Muscle of back (tissue), 13 donors: ENCODE measurements at places on chromosomes 11 and 22. TPM values are rescaled to one million over a fixed set of nuclear protein-coding genes. Genes with fewer than 3 reads are reported as not detected.

Gene SLC17A6
- not detected for polyA plus RNA-seq

Gene CASP1
- 19.2 TPM for polyA plus RNA-seq

Gene C11orf21
- 2.2 TPM for polyA plus RNA-seq

Gene CACNA1I
- polyA plus RNA-seq = 0.20 TPM

Gene DDI1
- polyA plus RNA-seq = not detected

Gene SCGB1A1
- polyA plus RNA-seq = not detected

Gene TMEM184B
- polyA plus RNA-seq = 53.4 TPM

Gene CTSF
- 39.9 TPM for polyA plus RNA-seq

Gene ALKBH3
- polyA plus RNA-seq = 24.3 TPM

Gene SNRPD3
- 100 TPM for polyA plus RNA-seq

Gene HEPN1
- not detected for polyA plus RNA-seq

Gene PARVB
- polyA plus RNA-seq = 35.4 TPM

Gene PIWIL4
- 4.4 TPM for polyA plus RNA-seq

Gene CENPM
- 5.9 TPM for polyA plus RNA-seq

Gene PLCB3
- 9.7 TPM for polyA plus RNA-seq

Gene CARD18
- not detected for polyA plus RNA-seq

Gene MPPED1
- 4.6 TPM for polyA plus RNA-seq

- DNase-seq = no peak
Measured at GRCh38 chr11:117090111-117090706, 8.0 kb downstream of the SIK3 start.

DNA sequence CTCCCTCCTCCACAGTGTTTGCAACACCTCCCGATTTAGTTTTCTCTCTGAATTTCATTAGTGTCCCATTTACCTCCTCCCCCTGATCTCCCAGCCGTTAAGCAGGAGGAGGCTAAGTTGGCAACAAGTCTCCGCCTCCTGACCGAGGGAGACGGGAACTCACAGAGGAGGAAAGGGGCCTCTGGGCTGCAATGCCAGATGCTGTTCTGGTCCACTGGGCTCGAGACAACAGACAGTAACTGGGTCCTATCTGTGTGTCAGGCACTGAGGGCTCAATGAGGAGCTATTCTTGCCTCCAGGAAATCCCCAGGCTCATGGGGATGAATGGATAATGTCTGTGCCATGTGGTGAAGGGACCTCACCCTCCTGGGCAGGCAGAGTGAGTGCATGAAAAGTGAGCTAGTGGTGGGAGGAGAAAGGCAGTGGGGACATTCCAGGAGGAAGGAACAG is 228.1 kb downstream of the TENM4 start:
- no peak for DNase-seq

DNA sequence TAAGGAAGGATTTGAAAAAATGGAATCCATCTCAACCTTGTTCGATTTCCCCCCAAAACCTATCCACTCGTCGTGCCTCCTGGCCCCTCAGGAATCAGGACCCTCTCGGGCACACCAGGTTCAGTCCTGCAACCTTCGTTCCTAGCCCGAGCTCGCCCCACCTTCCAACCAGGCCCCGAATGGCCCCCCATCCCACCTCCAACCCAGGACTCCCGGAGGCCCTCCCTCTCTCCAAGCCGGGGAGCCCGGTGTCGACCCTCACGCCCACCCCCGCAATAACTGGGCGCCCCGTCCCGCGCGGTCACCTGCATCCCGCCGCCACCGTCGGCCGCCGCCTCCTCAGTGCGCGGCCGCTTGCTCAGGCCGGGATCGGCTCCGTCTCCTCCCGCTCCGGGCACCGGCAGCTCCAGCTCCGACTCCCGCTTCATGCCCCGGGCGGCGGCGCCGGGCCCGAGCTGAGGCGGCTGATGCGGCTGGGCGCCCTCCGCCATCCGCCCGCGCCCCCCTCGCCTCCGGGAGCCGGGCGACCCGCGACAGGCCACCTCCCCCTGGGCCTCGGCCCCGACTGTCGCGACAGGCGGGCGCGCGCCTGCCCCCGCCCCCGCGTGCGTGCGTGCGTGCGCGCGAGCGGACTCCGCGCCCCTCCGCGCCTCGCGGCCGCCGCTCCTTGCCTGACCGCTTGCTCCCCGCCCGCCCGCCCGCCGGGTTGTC is 534 bp downstream of the RBFOX2 start:
- peak; percentile 75 for DNase-seq

DNA sequence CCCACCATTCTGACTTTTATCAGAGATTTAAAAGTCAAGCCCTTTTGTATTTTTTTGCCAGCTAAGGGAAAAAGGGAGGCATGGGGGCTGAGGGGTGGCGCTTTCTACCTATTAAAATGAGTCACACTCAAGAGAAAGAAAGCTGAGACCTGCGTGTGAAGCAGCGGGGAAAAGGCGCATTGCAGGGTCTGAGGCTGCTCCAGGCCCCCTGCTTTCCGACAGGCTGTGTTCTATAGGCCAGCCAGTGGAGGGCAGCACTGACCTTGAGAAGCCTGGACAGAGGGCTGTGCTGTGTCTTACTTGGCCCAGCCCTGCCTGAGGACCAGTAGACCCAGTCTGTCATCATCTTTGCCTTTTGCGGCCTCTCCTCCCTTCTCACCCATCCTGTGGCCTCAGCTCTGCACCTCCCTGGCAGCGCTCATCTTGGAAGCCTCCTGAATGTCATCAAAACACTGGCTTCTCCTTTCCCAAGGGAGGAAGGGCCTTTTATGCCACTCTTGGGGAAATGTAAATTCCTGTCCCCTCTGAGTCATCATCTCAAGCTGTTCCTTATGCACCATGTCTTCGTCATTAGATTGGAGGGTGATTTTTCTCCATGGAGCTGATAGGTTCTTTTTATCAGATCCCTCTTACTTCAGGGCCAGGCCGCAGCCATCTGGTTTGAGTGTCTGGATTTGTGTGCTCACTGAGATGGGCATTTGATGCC is 12.6 kb upstream of the MAPK8IP1 start:
- DNase-seq = no peak

- peak; percentile 45 for DNase-seq
Measured at GRCh38 chr22:42967933-42968332, 47.0 kb downstream of the PACSIN2 start.

GRCh38 chr11:125401746-125402145 is 94.3 kb downstream of the FEZ1 start:
- peak; percentile 64 for DNase-seq

DNA sequence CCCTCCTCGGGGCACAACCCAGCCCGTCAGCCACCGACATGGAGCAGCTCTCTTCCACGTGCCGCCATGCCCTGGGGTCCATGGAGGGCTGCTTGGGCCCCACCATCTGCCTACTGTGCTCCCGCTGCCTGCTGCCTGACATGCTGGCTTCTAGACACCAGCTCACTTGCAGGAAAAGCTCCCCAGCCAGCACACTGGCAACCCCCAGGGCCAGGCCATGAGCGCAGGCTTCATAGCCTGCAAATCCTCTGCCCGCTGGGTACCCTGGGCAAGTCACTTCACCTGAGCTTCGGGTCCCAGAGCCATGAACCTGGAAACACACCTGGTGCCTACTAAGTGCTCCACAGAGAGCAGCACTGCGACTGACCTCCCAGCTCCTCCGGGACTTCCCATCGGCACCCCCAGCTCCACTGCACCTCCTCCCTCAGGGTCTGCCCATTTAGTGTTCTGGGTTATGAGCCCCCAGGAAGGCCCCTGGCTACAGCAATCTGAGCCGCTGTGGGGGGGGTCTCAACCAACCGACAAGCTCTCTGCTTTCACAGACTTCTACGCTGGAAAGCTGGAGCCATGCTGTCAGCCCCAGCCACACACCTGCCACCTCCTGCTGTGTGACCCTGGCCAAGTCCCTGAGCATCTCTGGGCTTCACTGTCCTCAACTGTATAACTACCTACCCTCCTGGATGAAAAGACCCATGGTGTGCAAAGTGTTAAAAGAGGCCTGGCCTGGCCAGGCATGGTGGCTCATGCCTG is 139.2 kb downstream of the CRYBB2 start:
- no peak for DNase-seq

- DNase-seq = no peak
Measured at GRCh38 chr11:134678744-134679143, 266.7 kb upstream of the B3GAT1 start.

DNA sequence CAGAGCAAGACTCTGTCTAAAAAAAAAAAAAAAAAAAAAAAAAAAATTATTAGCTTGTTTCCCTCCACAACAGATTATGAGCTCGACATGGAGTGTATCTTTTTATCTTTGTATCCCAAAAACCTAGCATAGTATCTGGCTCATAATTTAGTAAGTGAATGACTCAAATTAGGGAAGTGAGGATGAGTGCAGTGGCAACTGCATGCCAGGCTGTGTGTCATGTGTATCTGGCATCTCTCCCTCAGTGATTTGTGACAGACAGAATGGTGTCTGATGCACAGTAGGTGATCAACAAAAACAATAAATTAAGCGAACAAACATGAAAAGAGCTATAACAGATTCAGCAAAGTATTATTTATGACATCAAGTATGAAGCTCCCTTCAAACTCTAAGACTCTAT is 7.2 kb downstream of the STK33 start:
- DNase-seq = no peak

GRCh38 chr22:39316440-39317083 is 2.9 kb downstream of the RPL3 start:
- DNase-seq = peak; percentile 77

- DNase-seq = no peak
Measured at GRCh38 chr11:11078344-11079086, 220.7 kb upstream of the ZBED5 start.

GRCh38 chr11:116855413-116855812 is 18.0 kb upstream of the APOA1 start:
- no peak for DNase-seq

DNA sequence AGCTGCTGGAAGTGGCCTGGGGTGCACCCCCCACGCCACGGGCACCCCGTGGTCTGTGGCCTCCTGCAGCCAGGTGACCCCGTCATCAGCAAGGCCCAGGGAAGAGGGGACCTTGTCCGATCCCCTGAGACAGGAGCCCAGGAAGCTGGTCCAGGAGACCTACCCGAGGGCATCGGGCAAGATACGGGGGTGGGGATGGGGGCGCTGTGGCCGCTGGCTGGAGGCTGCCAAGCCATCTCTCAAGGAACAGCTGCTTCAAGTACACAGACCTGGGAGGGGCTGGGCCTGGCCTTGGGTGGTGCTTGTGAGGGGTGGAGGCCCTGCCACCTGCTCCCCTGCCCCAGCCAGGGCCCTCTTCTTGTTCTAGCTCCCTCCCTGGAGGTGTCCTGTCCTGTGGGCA is 1272.1 kb downstream of the BRD1 start:
- no peak for DNase-seq

- DNase-seq = no peak
Measured at GRCh38 chr11:77558380-77558779, 31.4 kb upstream of the AQP11 start.

GRCh38 chr11:89477175-89477574 is 14.0 kb downstream of the NOX4 start:
- no peak for DNase-seq

DNA sequence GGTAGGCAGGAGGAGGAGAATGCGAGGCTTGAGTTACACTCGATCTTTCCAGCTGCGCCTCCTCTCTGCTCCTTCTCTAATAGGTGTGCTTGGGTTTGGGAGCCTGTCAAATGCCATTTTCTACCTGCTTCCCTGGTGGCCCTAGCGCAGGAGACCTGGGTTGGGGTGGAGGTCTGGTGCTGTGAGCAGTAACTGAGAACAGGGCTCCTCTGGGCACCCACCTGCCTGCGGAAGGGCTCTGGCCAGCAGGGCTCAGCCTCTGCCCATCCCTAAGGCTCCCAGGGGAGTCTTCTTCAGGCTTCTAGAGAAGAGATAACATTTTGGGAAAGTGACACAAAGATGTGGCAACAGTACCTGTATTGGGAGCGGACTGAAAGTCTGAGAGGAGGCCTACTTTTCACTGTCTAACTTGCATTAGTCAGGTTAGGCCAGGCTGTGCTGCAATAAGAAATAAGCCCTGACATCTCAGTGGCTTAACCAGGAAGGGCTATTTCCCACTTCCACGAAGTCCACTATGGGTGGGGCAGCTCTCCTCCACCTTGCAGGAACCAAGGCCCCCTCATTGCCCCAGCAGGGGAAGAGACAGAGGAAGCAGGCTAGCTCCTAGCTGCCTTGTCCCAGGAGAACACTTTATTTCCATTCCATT is 7.7 kb upstream of the LTO1 start:
- DNase-seq = no peak

- DNase-seq = peak; percentile 80
Measured at GRCh38 chr11:116397602-116398084, 375.1 kb downstream of the BUD13 start.

GRCh38 chr22:36015811-36016529 is 12.7 kb downstream of the RBFOX2 start:
- no peak for DNase-seq

GRCh38 chr11:2687223-2687530 is 12.6 kb downstream of the KCNQ1OT1 start:
- no peak for DNase-seq

DNA sequence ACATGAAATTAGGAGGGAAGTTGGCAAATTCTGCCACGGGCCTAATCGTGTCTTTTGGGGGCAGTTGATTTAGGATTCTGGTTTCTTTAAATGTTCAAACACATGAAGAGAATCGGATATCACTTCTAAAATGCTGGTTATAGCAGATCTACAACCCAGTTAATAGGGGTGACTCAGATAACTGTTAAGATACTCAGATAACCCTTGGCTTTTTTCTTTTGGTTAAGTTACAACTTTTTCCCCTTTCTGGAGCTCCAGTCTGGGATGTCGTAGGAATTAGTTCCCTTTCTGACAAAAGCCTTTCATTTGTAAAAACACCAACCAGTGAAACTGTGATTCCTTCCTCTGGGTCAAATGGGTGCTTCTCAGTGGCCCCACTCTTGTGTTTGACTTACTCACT is 976 bp downstream of the DEPDC7 start:
- DNase-seq = no peak

GRCh38 chr22:49727191-49727880 is 100.3 kb downstream of the BRD1 start:
- DNase-seq = no peak

GRCh38 chr22:37044634-37045625 is 6.6 kb upstream of the KCTD17 start:
- no peak for DNase-seq

DNA sequence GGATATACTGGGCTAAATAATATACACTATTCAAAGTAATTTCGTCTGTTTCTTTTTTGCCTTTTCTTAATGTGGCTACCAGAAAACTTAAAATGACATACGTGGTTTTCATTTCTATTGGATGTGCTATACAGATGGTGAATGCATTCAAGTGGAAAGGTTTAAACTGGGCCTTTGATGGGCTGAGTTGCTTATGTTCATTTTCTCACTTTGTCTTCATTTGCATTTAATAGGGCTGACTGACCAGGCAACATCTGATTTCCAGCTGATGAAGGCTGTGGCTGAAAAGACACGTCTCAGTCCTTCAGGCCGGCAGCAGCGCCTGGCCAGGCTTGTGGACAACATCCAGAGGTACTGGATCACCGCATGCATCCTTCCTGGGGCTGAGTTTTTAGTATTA is 27.9 kb downstream of the PIWIL4 start:
- no peak for DNase-seq
